ENCODE measurements at places on chromosomes 11 and 22.
A peak's percentile ranks its signal among the peaks of the same experiment; 100 is the strongest.

GRCh38 chr22:21761086-21761485, 25.5 kb upstream of the YPEL1 start:
- DNase-seq, result no peak

DNA sequence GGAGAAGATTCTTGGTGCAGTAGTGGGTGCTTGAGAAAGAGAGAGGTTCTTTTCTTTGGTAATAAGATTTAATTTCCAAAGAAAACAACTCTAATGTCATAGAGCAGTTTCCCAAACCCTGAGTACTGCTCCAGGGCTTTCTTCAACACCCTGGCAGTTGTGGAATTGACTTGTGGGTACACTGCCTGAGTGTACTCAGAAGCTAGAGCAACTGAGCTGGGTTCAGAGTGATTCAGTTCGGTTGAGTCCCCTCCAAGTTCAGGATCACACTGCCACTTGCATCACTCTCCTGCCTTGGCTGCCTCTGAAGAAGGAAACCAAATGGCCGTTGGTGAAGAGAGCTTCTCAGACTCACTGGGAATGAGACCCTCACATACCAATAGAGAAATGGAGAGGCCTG, 5.3 kb downstream of the DMC1 start:
- no peak for DNase-seq

GRCh38 chr22:42368379-42369249, 63.6 kb downstream of the NFAM1 start:
- peak; percentile 15 for DNase-seq

DNA sequence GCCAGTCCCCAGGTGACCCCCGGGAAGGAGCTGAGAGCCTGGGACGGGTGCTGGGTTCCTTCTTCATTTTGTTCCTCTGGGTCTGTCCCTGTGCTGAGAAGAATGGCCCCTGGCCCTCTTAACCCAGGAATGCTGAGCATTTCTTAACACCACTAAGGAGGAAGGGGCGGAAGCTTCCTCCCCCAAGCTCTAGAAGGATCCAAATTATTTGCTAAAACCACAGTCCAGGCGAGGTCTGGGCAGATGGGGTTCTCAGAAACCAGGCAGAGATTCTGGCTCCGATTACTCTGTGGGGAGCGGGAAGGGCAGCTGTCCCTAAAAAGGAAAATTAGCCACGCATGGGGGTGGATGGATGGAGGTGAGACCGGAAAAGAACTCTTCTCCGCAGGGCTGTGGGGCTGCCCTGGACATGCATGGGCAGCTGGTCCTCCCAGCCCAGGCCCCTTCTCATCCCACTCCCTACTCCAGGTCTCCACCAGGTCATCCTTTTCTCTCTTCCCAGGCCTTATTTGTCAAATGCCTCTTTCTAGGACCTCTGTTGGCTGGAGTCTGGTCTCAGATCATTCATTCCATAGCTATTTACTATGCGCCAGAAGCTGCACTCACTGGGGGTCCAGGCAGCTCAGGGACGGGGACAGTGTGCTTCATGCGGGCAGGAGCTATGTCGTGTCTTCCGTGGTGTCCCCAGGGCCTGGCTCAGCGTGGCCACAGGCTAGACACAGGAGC, 45.0 kb upstream of the MYH9 start:
- DNase-seq, result no peak

- DNase-seq, result no peak
Measured at GRCh38 chr22:47067321-47067890, 305.0 kb downstream of the TBC1D22A start.

GRCh38 chr11:29258411-29258810, 758.4 kb downstream of the KCNA4 start:
- no peak for DNase-seq

DNA sequence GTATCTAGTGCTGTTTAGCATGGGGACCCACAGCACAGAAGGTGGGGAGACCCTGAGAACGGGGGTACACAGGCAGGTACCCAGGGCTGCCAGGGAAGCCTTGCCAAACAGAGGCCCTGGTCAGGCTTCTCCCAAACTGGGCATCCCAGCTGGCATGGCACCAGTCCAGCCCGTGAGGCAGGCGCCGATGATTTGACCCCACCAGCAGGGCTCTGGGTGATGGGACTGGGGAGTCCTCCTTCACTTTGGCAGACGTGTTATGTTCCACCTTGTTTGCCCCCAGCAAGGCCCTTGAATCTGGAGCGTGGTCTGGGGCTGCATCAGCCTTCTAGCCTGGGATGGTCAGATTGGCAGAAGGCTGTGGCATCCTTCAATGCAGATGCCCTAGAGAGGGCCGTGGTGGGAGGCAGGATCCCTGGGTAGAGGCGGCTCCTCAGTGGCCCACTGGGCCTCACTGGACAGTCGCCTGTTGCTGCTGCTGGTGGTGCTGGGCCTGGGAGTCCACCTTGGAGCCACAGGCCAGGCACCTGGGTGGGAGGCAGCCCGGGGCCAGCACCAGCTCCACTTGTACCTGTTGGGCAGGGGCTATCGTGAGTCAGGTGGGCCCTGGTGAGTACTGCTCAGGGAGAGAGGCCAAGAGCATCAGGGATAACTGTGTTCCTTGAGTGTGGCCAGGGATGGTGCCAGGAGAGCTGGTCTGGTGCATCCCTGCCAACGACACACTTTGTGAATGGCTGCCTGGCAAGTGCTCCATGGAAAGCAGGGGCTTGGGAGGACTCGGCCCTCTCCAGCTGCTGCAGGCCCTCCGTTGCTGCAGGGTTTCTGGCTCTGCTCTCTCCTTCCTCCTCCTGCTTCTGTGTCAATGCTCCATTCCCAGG, 3.3 kb downstream of the ADORA2A start:
- DNase-seq, result no peak

- DNase-seq, result no peak
Measured at GRCh38 chr11:69086152-69087132, 37.7 kb downstream of the TPCN2 start.

DNA sequence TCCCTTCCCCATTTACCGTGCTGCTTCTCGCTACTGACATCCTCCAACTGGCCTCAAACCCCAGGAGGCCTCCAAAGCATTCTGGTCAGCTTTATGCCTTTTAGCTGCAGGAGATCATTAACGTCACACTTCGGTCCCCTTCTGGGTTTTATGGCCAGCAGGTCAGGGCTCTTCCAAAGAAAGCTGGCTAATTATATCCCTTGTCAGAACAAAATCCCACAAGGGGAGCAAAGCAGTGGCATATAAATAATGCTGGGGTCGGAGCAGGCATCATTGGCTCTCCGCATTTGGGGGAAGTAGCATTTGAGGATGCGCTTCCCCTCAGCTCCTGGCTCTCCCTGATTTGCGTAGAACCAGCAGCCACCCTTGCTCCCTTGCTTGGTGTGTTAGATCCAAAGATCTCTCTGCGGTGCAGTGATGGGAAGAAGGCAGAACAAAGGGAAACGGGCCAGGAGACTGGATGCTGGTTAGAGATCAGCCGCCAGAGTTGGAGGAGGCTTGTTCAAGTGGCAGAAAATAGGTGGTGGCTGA, 117.4 kb downstream of the DBX1 start:
- no peak for DNase-seq

GRCh38 chr11:45161252-45162063, 15.0 kb downstream of the PRDM11 start:
- DNase-seq, result no peak

DNA sequence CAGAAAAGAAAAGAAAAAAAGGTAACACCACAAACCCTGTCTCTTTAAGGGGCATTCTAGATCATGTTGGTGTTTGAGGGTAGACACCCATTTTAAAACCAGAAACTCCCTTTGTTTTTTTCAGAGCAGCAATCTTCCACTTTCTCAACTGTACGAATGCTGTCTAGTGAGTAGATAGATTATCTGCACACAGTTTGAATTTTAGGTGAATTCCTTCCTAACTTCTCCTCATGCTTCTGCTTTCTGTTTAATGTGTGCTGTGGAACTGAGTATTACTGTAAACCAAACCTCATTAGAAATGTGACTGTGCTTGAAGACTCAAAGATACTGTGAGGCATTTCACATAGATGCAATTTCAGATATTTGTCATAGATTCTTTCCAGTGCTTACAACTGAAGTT, 102.4 kb downstream of the PRMT3 start:
- DNase-seq, result no peak

Measured in central memory CD4-positive, alpha-beta T cell (primary cell).